GOT3 (cell line): ENCODE measurements at places on chromosomes 12 and 14.

DNA sequence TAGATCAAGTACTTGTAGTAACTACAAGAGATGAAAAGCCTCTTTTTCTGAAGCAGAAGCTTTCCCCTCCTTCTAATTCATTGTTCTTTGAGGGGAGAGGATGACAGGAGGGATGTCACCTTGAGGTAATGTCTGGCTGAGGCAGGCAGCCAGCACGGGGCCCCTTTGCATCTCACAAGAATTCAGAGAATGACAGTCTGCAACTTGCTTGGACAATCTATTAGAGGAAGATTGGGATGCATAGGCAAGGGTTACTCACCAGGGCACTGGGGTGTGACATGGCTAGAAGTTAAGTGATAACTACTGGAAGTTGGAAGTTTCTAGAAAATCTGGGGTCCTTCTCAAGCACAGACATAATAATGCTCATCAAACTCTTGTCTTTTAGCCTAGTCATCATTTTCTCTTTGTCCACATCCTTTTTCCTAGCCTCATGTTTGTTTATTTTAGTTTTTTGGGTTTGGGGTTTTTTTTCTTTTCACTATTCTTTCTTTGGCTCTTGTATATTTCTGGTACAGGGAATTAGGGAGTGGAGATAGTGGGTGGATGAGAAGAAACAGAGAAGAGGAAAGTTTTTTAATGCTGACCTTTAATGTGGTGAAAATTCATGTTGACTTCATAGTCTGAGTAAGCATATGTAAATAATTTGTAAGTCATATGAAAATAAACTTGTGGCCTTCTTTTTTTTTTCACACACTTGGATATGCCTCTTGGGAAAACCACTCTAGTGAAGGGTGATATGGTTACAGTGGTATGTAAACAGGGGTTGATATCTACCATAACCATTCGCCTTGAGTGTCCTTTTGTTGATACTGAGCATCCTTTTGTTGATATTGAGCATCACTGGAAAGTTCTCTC lies 55.1 kb downstream of the TTLL5 start:
- DNase-seq = no peak

GRCh38 chr12:115032521-115032920 lies 348.5 kb upstream of the TBX3 start:
- DNase-seq = no peak

- DNase-seq = no peak
Measured at GRCh38 chr12:68970951-68971350, 38.0 kb upstream of the CPM start.

DNA sequence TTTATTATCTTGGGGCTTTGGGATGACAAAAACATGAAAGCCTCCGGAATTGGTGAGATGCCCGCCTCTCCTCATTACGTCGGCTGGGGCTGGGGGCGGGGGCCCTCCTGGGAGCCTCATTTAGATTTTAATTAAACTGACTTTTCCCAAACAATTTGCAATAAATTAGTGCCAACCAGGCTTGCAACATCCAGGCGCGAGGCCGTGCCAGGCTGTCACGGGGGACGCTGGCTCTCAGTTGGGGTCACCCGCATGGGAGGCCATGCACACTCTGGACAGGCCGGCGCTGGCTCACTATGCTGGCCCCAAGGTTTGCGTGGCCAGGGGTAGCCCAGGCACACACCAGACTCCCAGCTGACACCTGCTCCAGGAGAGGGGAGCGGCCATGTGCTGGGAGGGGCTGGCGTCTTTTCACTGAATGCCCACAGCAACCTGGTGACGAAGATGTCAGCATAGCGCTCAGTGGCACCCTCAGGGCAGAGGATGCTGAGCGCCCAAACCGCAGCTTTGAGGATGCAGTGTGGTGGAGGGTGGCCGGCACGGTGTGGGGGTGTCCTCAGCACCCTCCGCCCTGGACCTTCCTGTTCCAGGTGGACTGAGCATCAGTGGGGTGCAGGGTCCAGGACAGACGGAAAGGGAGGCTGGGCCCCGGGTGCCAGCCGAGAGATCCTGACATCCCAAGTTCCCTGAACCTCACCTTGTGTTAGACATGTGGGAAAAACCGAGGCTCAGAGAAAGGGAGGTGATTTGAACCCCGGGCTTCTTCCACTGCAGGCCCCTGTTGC lies 190.8 kb upstream of the C14orf180 start:
- no peak for DNase-seq

- DNase-seq = no peak
Measured at GRCh38 chr14:68384335-68384734, 408.5 kb downstream of the ZFP36L1 start.

GRCh38 chr14:35940291-35940690 lies 114.2 kb downstream of the BRMS1L start:
- DNase-seq = no peak

DNA sequence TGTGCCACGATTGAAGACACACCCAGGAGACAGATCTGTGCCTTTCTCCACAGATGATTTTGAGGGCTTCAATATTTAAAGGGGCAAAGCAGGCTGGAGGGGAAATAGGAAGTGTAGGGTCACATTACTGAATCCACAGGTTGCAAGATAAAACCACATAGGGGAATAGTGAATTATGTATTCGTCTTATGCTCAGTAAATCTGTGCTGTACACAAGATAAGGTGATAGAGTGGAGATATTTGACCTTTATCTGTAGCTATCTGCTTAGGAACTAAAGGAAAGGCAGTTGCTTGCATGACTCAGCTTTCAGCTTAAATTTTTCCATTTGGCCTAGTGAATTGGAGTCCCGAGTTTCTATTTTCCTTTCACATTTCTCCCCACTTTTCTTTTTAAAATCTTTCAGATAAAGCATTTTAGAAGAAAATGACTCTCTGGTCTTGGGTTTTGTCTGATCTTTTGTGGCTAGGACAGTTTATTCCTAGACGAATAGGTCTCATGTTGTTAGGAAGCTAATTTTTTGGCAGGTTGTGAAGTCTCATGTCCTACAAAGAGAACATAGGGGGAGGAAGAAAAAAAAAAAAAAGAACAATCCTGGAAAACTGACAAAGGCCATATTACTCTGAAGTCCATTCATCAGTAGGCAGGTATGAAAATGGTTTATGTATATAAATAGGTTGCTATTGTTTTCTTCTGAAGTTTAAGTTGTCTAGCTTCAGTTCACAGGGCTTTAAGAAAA lies 55.4 kb downstream of the FBXO33 start:
- no peak for DNase-seq

DNA sequence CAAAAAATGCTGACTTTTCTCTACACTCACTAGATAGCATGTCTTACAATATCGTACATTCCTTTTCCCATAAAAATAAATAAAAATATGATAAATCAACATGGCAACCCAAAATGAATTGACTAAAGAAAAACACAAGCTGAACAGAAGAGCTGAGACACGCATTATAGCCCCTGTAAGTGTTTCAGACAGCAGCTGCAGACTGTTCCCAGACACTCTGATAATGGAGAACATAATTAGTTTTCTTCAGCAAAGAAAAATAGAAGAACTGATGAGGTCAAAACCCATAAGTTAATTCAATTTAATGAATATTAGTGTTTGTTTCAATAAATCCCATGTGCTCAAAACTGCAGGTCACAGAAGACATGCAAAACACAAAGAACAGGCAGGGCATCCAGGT lies 23.8 kb downstream of the ST8SIA1 start:
- DNase-seq = no peak

DNA sequence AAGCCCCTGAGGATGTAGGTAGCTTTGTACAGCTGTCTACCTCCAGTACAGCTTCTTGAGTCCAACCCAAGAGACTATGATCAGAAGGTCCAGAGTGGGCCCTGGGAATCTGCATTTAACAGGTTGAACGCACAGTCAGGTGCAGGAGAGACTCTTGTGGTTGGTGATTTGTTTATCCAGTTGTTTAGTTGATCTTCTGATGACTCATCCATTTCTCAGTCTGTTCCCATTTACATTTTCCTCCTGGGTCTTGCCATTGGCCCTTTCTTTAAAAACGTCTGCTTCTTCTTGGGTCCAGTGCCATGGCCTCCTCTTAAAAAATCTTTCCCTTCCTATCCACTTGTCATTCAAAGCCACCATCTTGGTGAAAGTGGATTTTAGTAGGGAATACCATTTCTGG lies 734.2 kb downstream of the MED13L start:
- DNase-seq = no peak

- no peak for DNase-seq
Measured at GRCh38 chr12:66072566-66072965, 58.0 kb downstream of the LLPH start.

DNA sequence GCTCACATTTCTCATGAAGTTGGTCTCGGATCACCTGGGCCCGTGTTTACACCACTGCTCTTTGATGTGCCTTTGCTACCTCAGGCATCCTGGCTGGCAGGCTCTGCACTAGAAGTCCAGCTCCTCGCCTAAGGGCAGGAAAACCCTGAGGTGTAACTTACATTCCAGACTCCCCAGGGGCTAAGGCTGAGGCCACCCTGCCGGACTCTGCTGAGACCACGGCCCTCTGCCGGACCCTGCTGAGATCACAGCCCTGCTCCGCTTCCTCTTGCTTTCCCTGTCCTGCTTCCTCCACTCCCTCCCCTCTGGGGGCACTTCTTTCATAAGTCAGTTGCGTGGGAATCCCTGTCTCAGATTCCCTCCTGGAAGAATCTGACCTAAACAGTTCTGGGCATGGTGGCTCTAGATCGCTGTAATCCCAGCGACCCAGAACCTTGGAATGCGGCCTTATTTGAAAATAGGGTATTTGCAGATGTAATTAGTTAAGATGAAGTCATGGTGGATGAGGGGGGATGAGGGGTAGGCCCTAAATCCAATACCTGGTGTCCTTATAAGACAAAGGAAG lies 17.2 kb downstream of the RILPL1 start:
- DNase-seq = no peak

DNA sequence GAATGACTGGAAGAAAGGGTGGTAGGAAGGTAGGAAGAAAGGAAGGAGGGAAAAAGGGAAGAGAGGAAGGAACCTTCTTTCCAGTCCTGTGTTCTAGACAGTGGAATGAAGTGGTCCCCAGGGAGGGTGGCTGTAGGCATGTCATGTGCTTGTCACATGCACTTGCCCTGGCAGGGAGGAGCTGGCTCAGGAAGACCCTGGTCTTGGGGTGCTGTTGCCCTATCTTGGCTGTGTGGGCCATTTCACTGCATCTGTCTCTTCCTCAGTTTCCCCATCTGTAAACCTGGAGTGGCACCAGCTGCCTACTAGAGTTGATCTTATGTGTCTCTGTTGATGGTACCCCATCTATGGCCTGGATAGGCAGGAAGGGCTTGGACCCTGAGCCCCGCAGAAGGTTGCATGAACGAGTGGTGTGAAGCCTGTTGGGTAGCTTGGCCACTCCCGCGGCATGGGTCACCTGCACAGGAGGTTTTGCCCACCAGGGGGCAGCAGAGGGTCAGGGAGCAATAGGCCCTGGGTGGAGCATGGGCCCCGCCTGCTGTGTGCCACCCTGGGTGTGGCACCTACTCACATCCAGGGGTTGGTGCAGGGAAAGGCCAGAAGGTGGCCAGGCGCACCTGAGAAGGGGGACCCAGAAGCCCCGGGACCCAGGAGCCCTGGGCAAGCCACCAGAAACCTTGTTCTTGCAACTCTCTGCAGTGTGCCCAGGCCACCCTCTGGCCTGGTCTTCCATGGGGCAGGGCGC lies 25.1 kb downstream of the MEG3 start:
- DNase-seq = no peak

GRCh38 chr14:64845878-64846277 lies 33.8 kb downstream of the SPTB start:
- DNase-seq = no peak

- DNase-seq = no peak
Measured at GRCh38 chr12:57476993-57477709, 2.5 kb downstream of the ARHGAP9 start.
